ENCODE measurements at places on chromosomes 4 and X. TPM values are rescaled to one million over a fixed set of nuclear protein-coding genes. Genes with fewer than 3 reads are reported as not detected.

The CENPVL2 gene
- not detected for total RNA-seq

The VEGFC gene
- not detected for total RNA-seq

The MMRN1 gene
- 0.63 TPM for total RNA-seq

GRCh38 chrX:150365990-150366911, 3.1 kb downstream of the MAMLD1 start:
- peak; percentile 19 for DNase-seq

DNA sequence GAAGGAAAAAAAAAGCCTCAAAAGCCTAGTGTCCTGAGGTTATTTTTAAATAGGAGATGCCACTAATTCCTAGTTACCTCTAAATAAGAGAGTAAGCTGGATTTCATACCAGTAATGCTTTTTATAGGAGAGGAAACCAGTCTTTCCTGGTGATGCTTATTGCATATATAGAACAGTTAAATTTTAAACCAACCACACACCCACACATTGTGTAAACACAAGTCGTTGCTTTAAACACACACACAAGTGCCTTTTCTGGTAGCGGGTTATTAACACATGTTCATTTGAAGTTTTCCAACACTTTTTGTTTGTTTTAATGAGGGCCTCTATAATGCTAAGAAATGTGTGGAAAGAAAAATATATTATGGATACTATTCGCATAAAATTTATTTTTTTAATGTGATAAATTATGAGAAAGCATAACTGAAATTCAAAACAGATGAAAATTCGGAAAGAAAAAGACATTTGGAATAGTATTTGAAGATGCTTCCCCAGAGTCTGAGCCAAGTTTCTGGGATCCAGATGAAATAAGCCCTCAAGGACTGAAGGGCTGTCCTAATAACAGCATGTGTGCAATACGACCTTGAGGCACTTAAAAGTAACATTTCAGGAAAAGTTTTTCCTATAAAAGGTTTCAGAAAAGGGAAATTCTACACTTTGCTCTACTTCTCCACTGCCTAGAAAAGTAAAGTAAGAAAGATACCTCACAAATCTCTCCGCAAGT, 2.0 kb downstream of the ANTXR2 start:
- DNase-seq: no peak

DNA sequence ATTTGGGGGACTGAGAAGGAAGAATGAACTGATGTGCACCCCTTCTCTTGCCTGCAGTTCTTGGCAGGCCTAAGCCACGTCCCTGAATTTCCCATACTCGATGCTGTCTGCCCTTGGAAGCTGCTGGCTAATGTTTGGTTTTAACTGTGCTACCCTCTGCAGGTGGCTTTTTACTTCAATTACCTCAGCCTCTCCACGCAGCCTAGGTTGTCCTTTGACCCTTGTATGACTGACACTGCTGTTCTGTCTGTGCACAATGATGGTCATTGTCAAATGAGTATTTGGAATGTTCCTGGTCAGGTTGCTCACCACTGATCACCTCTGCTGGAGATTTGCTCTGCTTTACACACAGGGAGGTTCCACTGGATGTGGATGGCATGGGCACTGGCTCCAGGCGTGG, 137.1 kb downstream of the ZNF518B start:
- no peak for DNase-seq

GRCh38 chr4:17812125-17812524, 1.3 kb downstream of the NCAPG start:
- no peak for DNase-seq

DNA sequence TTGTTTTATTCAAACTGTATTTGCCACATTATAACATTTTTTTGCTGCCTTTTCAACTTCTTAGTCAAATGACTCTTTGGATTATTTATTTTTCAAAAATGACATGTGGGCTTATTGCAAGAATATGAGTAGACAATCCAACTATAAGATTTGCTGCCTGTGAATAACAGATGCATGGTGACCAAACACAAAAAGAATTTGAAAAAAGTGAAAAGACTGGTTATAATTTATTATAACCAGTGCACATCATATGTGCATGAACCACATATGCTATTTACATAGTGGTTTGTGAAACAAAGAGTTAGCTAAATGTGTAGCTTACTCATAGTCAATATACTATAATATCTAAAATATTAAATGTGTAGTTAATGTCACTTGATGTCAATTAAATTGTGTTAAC, 2086.8 kb downstream of the ARAP2 start:
- DNase-seq: no peak
